ENCODE measurements at places on chromosomes 3 and 15.

- DNase-seq: no peak
Observed at GRCh38 chr3:141093397-141093796, 42.2 kb downstream of the SPSB4 start.

GRCh38 chr3:141426404-141427034 lies 58.2 kb downstream of the ZBTB38 start:
- DNase-seq: no peak

DNA sequence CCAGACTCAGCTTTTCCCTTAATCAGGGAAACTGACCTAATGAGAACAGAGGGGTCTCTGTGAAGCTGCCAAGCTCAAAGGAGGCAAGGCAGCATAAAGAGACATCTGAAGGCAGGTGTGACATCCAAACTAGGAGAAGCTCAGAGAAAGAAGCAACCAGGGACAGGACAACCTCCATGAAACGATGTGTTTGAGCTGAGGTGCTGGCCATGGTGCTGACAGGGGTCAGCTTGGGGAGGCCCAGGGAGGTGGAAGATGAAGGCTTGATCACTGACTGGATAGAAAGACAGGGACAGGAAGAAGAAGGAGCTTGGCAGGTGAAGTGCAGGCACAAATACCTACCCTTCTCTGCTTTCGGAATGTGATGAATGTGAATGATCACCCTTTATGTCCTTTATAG lies 179.5 kb upstream of the NSMCE3 start:
- no peak for DNase-seq

GRCh38 chr15:73939138-73939537 lies 12.9 kb downstream of the LOXL1 start:
- no peak for DNase-seq

DNA sequence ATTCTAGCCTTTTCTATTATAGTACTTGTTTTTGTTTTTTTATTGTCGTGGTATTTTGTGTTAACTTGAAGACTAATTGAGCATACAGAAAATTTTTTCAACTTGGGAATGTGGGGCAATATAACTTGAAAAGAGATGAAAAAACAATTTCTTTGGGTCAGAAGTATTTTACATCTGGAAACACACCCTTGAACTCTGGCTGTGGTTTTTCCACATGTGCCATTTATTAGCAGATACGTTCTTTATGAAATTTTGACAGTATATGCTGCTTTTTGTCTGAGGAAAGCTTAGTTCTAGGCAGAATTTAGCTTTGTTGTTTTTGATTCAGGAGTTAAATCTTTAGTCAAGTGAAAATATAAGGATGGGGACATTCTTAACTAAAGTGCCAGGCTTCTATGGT lies 44.7 kb downstream of the TCF12 start:
- DNase-seq: no peak

DNA sequence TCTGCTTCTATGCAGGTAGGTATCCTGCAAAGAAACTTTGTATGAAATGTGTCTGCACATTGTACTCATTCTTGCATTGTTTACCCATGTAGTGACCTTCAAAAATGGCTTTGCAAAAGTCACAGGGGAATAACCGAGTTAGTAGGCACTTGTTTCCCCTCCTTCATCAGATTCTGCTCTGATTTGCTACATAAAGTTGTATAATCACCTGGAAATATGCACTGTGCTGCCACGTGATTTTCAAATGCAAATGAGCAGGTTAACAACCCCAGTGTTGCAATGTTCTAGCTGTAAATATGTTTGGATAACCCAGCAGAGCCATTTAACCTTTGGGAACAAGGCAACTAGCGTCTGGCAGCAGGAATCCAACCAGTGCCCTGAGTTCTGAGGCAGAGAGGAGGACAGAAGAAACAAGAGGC lies at the start of gene KNG1:
Gene KNG1, plus strand, starts transcription at position 321 of the 419 bp plus-strand sequence. CDS start 184 bp downstream, outside the sequence.
- no peak for DNase-seq

- no peak for DNase-seq
Observed at GRCh38 chr3:171306631-171307030, 153.6 kb downstream of the TNIK start.

- DNase-seq: no peak
Observed at GRCh38 chr3:129197321-129197720, 13.6 kb upstream of the CNBP start.

- no peak for DNase-seq
Observed at GRCh38 chr3:169158379-169158778, 505.1 kb downstream of the MECOM start.

- no peak for DNase-seq
Observed at GRCh38 chr3:94303897-94304296, 241.0 kb downstream of the NSUN3 start.

GRCh38 chr3:171261487-171261886 lies 198.7 kb downstream of the TNIK start:
- no peak for DNase-seq

Measured in MV-4-11 (cell line).